Pancreas (tissue), 10 donors: ENCODE measurements at places on chromosomes 7 and 10. TPM values are rescaled to one million over a fixed set of nuclear protein-coding genes. Genes with fewer than 3 reads are reported as not detected.

- peaks cover 16% of the 10 kb centered on the region for H3K4me1 ChIP-seq
- no peak for DNase-seq
- H3K27ac ChIP-seq: no peak overlapping the region
- H3K27me3 ChIP-seq: no peaks in the 10 kb centered on the region
These were observed 13.9 kb downstream of the NAPEPLD start for GRCh38 chr7:103134836-103135554.

GRCh38 chr7:92768501-92769393, 67.6 kb downstream of the CDK6 start:
- H3K36me3 ChIP-seq: no peaks in the 10 kb centered on the region
- no peaks in the 10 kb centered on the region for H3K4me1 ChIP-seq
- no peak overlapping the region for H3K27ac ChIP-seq
- DNase-seq: no peak

DNA sequence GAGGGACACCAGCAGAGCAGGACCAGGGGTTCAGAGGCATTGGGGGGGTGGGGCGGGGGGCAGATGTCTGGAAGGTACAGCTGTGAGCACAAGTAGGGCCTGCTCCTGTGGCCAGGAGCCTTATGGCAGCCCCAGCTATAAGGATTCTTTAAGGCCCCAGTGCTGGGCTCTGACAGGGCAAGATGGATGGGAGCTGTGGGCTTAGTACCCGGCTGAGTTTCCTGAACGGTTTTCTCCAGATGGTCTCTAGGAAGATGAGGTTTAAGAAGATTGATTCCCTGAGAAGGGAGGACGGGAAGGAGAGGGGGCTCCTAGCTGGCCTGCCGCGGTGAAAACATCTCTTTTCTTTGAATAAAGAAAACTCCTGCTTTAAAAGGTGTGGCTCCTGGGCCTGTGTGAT, 30.1 kb upstream of the COMTD1 start:
- peak; percentile 22 for DNase-seq
- H3K36me3 ChIP-seq: no peaks in the 10 kb centered on the region
- no peaks in the 10 kb centered on the region for H3K27me3 ChIP-seq
- H3K27ac ChIP-seq: no peak overlapping the region
- peaks cover 23% of the 10 kb centered on the region for H3K4me1 ChIP-seq

GRCh38 chr7:101108961-101109360, 17.9 kb upstream of the SERPINE1 start:
- no peaks in the 10 kb centered on the region for H3K27me3 ChIP-seq
- no peak for DNase-seq
- H3K4me3 ChIP-seq: no peak overlapping the region
- no peaks in the 10 kb centered on the region for H3K36me3 ChIP-seq
- H3K27ac ChIP-seq: no peak overlapping the region

Gene GPRIN2
- 4.3 TPM for total RNA-seq

- no peaks in the 10 kb centered on the region for H3K36me3 ChIP-seq
- no peak for DNase-seq
- H3K4me3 ChIP-seq: no peak overlapping the region
- no peak overlapping the region for H3K27ac ChIP-seq
- no peaks in the 10 kb centered on the region for H3K4me1 ChIP-seq
These were observed 341.1 kb downstream of the PLXDC2 start for GRCh38 chr10:20157314-20157713.

DNA sequence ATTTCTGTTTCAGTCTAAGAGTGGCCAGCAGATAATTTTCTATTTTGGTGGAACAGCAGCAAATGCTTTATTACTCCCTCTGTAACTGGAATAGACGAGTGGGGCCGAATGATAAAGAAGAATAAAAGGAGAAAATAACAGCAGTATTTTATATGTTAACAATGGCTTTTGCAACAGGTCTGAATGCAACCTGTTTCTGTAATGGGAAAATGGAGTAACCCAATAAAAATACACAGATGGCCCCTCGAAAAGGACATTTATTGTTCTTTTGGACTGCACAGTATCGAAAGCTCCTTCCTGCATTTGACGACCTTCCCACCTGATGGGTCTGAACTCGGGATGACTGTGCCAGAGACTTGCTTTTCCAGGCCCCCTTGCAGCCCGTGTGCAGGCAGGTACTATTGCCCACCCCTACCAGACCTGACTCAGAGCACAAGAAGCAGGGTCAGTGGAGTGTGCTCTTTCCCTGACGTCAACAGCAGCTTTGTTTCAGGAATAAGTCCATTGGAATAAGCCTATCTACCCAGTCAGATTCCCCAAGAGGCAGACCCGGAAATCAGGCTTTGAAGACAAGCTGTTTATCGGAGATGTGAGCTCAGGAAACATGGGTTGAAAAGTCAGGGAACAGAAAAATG, 306.5 kb upstream of the NEBL start:
- no peak overlapping the region for H3K27ac ChIP-seq
- DNase-seq: no peak
- H3K4me1 ChIP-seq: no peaks in the 10 kb centered on the region
- H3K36me3 ChIP-seq: no peaks in the 10 kb centered on the region

Gene GRID1
- 1.1 TPM for total RNA-seq
